Adrenal gland (tissue), 19 donors: ENCODE measurements at places on chromosomes 7 and 10. TPM values are rescaled to one million over a fixed set of nuclear protein-coding genes. Genes with fewer than 3 reads are reported as not detected.

DNA sequence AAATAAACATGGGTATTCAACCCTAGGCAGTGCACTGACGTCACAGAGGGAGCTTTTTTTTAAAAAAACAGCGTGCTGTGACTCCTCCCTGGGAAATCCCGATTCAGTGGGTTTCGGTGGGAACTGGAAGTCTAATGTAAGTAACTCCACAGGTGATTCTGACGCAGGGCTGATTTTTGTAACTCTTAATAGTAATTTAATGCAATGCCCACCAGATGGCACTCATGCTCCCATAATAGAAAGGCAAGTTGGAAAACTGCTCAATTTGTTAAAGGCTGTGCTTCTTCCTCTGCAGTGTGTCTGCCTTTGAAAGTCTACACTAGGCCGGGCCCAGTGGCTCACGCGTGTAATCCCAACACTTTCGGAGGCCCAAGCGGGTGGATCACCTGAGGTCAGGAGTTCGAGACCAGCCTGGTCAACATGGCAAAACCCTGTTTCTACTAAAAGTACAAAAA is 10.9 kb upstream of the RSU1 start:
- DNase-seq, result peak; percentile 69

LEP gene
- total RNA-seq, result not detected

GRCh38 chr7:106041140-106041717 is 70.9 kb downstream of the SYPL1 start:
- no peak for DNase-seq

DKK1 gene
- 1.8 TPM for total RNA-seq

GRCh38 chr7:92750447-92750839 is 85.9 kb downstream of the CDK6 start:
- no peak for DNase-seq

GRM3 gene
- 0.72 TPM for total RNA-seq

DNA sequence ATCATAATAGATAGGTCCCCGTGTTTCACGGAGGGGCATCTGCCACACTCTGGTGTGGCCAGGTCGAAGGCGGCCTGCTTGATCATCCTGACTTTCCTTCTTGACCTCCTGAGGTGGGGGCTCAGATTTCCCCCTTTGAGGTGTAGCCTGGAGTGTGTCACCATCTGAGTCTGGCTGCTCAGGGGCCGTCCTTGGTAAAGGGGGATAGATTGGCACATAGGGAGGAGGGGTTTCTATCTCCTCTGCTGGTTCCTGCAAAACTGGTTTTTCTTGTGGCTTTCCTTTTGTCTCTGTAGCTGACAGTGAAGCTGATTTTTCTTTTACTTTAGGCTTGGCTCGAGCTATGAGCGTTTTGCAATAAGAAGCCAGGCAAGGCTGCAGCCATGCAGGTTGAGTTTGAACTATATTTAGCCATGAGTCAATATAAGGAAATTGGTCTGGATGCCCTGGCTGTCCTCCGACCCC is 7.1 kb upstream of the ZNF117 start:
- DNase-seq, result peak; percentile 40

- DNase-seq, result no peak
Observed at GRCh38 chr7:100884736-100885439, 4.6 kb downstream of the UFSP1 start.

- DNase-seq, result no peak
Observed at GRCh38 chr10:23505797-23506465, 67.1 kb downstream of the OTUD1 start.

- no peak for DNase-seq
Observed at GRCh38 chr10:79072994-79073645, 4.4 kb downstream of the ZMIZ1 start.

DNA sequence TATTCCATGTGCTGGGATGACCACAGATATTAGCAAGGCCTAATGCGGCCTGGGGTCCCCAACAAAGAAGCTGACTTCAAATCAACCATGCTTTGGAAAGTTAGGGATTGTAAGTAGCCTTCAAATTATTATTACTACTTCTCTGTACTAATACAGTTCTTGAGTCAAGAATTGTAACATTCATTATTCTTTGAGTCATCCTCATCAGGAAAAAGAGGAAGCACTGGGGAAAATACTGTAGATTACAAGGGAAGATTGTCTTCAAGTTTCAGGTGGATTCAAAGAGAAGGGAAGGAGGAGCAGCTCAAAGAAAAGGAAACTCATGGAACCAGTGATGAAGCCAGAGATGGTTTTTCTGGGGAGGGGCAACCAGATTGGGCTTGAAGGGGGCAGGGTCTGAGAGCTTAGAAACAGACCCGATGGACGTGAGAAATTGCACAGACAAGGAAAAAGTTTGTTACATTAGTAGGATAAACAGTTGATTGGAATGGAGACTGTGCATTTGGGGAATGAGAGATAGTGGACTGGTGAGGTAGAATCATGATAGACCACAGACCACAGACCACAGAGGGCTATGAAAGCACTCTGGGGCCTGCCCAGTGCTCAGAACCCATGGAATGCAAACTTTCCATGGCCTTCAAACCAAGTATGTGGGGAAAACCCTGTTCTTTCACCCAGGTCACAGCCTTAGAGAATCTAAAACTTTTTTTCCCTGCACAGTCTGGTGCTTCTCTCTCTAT is 209.9 kb downstream of the ZNF365 start:
- DNase-seq, result no peak
